ENCODE measurements at places on chromosomes 4 and X. TPM values are rescaled to one million over a fixed set of nuclear protein-coding genes. Genes with fewer than 3 reads are reported as not detected.

CNOT6L gene
- 123 TPM for total RNA-seq

GAGE12E gene
- not detected for total RNA-seq

F8A2 gene
- total RNA-seq: not detected

SH3BGRL gene
- 85.7 TPM for total RNA-seq

TMEM271 gene
- total RNA-seq: not detected

IL3RA gene
- total RNA-seq: 8.2 TPM

CT45A1 gene
- not detected for total RNA-seq

LINC00632 gene
- total RNA-seq: 22.5 TPM

PRR32 gene
- total RNA-seq: not detected

RHOXF2 gene
- total RNA-seq: not detected

CCDC160 gene
- not detected for total RNA-seq

THAP6 gene
- total RNA-seq: 16.5 TPM

SYTL5 gene
- total RNA-seq: not detected

KLB gene
- total RNA-seq: not detected

HSFX1 gene
- 0.58 TPM for total RNA-seq

DCAF4L1 gene
- total RNA-seq: 0.12 TPM

MAGEE1 gene
- total RNA-seq: 4.8 TPM

NEXMIF gene
- 1.6 TPM for total RNA-seq

ATP1B4 gene
- total RNA-seq: not detected

HEPH gene
- total RNA-seq: not detected

RNF150 gene
- total RNA-seq: 0.13 TPM

KIAA1210 gene
- total RNA-seq: not detected

CAPN6 gene
- not detected for total RNA-seq

TENM3 gene
- not detected for total RNA-seq

IL1RAPL1 gene
- total RNA-seq: not detected

G6PD gene
- 59.0 TPM for total RNA-seq

Measured in activated naive CD4-positive, alpha-beta T cell treated with anti-CD3 and anti-CD28 coated beads, Interleukin-2, amount 10 ng/mL, durations not matched to agents 5 hours and 36 hours (primary cell).